Stromal cell of bone marrow (primary cell): ENCODE measurements at places on chromosomes 4 and X.

GRCh38 chr4:124276461-124276860, 436.1 kb downstream of the ANKRD50 start:
- DNase-seq, result no peak

DNA sequence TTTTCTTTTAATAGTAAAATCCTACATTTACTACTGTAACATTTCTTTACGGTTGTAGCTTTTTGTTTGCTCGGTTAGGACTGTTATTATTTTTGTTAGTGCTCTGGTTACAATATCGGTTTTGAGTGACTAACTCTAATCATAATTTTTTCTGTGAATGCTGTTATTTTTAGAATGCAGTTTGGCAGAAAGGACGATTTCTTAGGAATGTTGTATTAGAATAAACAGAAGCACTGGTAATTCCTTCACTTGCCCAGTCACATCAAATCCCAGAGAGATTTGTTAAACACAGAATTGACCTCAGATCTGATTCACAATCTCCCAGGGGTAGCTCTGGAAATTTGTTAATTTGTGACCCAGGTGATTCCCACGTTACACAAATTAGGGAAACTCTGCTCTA, 21.7 kb downstream of the DDIT4L start:
- peak; percentile 65 for DNase-seq

GRCh38 chr4:40747207-40747835, 2.4 kb upstream of the NSUN7 start:
- DNase-seq, result no peak

DNA sequence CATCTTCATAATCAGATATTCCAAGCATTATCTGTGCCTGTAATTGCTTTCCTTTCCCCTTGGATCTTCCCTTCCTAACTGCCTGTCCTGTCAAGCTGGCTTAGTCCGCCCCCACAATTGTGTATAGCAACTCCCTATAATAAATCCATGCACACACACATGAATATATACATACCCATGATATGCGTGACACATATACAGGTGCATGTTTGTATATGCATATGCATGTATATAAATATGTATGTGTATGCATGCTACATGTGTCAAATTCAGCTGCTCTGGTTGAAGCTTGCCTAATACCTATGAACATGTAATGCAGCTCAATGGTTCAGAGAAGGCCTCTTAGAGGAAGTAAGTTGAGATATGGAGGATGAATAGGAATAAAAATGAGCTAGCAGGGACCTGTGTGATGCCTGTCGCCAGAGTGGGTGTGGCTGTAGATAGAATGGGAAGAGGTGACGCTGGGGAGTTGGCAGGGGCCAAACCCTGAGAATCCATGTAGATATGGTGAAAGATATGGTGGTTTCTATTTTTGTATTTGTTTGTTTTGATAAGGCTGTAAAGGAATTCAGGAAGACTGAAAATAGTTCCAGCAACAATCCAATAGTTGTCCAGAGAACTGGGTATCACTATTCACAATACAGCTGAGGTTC, 595.0 kb upstream of the BOD1L1 start:
- no peak for DNase-seq

DNA sequence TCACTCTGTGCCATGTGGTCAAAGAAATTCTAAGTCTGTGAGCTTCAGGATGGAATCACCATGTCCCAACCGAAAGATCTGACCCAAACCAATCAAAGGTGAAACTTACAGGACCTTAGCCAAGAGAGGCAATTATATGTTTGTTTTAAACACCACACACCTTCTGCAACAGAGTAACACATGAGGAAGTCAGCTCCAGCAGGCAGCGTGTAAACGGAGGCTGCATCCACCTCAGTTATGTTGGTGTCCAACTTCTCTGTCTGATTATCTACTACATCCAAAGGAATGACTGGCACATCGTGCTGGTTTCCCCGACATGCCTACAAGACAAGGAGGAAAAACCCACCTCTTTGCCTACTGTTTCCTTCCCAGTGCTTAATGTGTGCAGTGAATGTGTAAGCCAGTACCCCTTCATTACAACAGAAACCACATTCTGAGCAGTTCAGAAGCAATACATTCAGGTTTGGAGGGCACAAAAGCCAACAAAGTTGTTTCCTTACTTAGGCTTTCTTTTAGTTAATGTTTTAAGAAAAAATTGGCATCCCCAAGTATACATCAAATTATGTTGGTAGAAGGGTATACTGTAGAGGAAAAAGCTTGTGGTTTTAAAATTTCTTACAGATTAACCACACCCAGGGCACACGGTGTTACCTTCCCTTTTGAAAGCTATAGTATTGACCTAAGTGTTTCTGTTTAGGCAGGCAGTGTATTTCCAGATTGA, 12.4 kb downstream of the CASP6 start:
- no peak for DNase-seq

GRCh38 chr4:140557831-140558435, 10.8 kb downstream of the UCP1 start:
- DNase-seq, result no peak

GRCh38 chrX:43500246-43500645, 155.9 kb upstream of the MAOA start:
- no peak for DNase-seq

DNA sequence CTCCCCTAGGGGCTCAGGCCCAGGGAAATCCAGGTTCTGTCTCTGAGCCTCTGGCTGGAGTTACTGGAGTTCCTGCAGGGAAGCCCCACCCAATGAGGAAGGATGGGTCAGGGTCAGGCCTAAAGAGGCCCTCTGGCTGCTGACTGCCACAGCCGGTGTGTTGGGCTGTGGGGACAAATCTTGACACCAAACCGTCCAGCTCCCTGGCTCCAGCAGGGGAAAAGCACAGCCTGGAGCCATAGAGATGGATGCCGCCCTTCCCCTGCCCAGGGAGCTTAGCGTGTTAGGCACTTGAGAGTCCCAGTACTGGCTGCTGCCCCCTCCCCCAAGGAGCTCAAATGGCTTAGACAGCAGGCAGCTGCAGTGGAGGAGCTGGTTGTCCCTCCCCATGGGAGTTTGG, 321.3 kb upstream of the LCORL start:
- DNase-seq, result no peak

- no peak for DNase-seq
Observed at GRCh38 chr4:17726911-17727310, 54.5 kb downstream of the FAM184B start.

DNA sequence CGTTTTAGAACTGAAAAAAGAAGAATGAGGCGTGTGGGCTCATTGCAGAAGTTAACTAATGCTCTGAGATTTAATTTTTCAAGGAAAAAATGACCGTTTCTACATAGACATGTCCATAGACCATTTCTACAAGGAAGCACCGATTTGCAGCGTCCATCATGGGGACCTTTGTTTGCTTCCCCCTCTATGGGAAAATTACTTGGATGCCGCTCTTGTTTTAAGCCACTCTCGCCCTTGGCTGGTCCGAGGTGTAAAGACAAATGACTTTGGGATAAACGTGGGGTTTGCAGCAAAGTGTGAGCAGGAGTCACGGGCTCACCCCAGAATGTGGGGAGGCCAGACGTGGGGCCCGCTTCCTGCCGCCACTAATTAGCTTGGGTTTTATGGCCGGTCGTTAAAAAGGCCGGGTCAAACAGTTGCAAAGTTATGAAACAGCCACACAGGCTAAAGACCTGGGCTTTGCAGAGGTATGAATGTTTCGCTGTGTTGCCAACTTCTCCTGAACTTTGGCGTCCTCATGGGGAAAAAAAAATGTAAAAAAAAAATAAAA, 235.9 kb downstream of the SHOX start:
- DNase-seq, result no peak

- DNase-seq, result no peak
Observed at GRCh38 chr4:144634978-144635747, 10.8 kb upstream of the HHIP start.

- no peak for DNase-seq
Observed at GRCh38 chrX:72128881-72129280, 2.8 kb downstream of the RTL5 start.

DNA sequence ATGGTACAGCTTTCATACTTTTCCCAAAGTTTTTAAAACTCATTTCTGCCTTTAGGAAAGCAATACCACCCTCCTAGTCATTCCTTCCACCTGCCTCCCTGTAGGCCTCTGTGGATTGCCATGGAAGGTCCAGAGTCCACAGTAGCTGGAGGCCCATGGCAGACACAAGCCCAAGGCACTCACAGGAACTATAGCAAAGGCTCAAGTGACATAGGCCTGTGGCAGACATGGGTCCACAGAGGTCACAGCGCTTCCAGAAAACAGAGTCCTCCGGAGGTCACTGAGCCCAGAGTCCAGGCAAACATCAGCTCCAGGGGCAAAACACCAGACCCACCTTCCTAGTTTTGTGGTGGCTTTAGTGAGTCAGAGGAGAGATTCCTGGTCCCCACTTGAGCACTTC, 147.6 kb upstream of the ATP6AP2 start:
- no peak for DNase-seq

DNA sequence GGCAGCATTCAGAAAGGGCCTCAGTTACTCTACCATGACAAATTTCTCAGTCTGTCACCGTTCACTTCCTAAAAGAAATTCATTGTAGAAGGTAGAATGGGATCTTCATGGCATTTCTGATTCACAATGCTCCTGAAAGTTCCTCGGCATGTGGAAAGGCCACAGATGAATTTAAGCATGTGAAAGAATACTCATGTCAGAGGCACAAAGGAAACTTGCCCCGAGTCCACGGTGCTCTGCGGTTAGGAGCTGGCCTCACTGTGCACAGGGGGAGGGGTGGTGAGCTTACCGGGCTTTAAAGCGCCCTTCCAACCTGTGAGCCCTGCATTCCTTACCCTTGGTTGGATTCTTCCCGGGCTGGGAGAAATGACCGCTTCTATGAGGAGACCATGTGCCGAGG, 9.3 kb downstream of the TKTL1 start:
- no peak for DNase-seq

DNA sequence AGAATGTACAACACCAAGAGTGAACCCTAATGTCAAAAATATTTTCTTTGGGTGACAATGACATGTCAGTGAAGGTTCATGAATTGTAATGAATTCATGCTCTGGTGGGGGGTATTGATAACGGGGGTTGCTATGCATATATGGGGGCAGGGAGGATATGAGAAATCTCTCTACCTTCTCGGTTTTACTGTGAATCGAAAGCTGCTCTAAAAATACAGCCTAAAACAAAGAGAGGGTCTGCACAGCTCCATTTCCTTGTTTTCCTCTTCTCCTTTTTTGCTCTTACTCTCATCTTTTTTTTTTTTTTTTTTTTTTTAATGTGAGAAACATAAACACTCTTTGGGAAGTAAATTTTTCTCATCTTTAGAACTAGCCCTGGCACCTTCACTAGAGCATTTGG, 85.8 kb downstream of the DCTD start:
- no peak for DNase-seq

GRCh38 chr4:17018013-17018412, 119.6 kb upstream of the LDB2 start:
- no peak for DNase-seq

- DNase-seq, result no peak
Observed at GRCh38 chr4:165190591-165191347, 16.6 kb upstream of the KLHL2 start.

DNA sequence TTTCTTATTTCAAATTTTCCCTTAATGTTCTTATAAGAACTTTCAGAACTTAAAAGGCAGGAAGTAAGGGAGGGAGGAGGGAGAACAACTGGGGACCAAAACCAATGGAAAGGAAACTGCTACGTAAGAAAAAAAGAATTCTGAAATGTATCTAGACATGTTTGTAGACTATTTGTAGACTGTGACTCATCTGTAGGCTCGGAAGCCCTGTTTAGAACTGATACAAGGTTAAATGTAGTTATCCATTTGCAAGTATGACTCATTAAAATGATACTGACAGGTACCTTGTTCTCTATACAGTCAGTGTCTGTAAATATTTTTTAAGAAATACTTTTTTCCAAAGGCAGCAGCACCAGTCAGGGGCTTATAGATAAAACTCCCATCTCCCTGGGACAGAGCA, 202.0 kb downstream of the DHX15 start:
- DNase-seq, result no peak

DNA sequence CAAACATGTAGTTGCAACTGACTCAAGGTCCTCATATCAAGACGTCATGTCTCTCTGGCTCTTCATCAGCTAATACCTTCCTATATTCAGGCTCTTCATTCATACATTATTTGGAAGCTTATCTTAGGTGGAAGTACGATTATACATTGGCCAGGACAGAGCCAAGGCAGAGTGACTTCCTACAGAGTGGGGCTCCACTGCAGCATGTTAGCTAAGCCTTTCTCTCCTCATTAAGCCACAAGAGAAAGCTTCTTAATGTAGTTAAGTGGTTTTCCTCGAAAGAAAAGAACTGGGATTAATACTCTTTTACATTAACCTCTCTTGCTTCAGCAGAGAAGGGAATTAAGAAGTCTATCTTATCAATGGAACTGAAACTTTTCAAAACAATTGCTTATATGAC, 15.0 kb downstream of the C4orf33 start:
- DNase-seq, result no peak

GRCh38 chrX:145735036-145735435, 82.6 kb upstream of the SLITRK2 start:
- no peak for DNase-seq

GRCh38 chr4:154958621-154959358, 177.7 kb downstream of the RBM46 start:
- DNase-seq, result no peak

GRCh38 chr4:153486281-153487151, 20.4 kb downstream of the TMEM131L start:
- DNase-seq, result peak; percentile 57

DNA sequence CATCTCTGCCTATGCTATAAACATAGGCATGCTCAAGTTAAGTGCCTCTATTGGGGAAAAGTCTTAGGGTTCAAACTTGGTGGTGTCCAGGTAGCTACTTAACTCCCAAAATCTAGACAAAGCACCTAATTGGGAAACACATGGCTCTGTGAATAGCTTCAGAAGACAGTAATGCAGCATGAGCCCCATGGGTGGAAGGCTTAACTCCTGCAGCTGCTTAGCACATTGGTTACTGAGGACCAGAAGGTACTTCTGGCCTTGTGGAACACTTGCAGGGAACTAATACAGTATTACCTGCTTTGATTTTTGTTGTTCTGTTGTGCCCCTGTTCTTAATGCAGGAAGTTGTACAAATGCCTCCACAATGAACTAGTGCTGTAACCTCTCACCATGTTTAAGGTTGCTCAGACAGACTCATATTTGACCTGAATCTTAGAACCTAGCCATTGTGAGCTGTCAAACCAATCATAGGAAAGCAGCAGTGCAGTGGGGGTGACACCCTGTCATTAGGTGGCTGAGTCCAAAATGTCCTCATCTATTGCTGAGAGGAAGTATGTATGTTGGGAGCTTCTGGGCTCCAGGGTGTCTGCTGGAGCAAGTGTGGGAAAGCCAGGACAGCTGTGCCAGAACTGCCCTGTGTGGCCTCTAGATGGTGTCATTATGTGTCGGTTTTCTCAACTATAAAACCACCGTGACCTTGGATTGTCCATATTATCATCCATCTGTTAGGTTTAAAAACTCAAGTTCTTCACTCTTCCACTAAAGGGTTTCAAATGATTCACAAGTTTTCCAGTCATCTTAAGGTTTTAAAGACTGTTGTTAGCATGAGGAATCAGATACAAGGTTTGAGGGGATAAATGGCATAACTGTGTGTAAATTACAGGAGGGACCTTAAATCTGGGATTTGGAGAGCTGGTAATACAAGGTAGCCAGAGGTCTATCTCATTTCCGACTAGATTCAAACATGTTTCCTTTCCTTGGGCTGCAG, 69.9 kb upstream of the WDR1 start:
- DNase-seq, result no peak

GRCh38 chr4:3364199-3364598, 71.4 kb downstream of the RGS12 start:
- no peak for DNase-seq
